ENCODE measurements at places on chromosomes 7 and 10.

DNA sequence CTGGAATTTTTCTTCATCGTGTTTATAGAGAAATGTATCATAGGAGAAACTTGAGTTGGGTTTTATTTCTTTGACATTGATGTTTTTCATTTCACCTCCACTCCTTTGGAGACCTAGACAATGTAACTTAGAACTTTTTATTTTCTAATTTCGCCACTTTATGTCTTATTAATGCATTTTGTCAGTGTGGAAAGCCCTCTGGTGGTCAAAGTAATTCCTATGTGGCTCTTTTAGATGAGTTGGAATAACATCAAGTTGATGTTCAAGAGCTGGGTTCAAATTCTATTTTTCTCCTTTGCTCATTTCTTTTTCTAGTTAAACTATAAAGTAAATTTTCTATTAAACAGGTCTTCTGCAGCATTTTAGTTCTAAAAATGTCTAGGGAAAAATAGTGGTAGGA, 478.6 kb downstream of the LRMDA start:
- DNase-seq, result no peak

GRCh38 chr10:10552948-10553347, 464.7 kb upstream of the CELF2 start:
- no peak for DNase-seq

DNA sequence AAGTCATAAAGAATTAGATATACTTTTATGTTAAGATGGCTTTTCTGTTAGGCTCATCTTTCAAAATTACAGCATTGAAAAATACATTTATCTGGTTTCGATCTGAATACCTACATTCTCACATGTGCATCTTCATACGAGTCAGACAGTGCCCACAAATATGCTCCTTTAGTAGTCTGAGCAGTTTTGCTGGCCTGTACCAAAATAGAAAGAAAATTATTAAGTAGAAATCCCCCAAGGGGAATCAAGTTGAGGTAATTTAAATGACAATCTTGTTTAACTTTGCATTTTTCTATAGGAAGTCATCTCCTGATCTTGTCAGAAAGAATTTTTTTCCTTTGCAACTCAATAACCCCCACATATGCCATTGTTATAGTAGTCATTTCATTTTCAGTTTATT, 287.4 kb upstream of the SEMA3D start:
- DNase-seq, result no peak

GRCh38 chr7:95240921-95241320, 83.4 kb downstream of the PON1 start:
- DNase-seq, result no peak

GRCh38 chr10:104351061-104351702, 2.5 kb upstream of the CFAP58 start:
- DNase-seq, result no peak

DNA sequence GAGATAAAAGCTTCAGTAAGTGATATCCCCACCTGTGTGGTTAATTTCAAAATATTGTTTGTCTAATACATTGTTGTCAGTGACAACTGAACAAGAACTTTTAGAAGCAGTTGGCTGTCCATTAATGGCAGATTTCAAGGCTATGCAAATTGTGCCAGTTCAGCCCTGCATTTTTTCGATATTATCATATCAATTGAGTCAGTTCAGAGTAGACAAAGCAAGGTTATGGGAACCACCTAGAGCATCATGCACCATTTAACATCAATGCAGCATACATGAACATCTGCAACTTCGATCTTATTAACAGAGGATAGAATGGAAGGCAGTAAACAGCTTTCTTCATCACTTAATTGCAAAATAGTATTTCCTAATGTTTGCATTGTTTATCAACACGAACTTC, 180.7 kb upstream of the KAT6B start:
- no peak for DNase-seq

GRCh38 chr10:58968389-58968755, 208.1 kb upstream of the PHYHIPL start:
- DNase-seq, result no peak

- no peak for DNase-seq
These were observed 65.3 kb downstream of the KMT2E start for GRCh38 chr7:105079348-105079747.

DNA sequence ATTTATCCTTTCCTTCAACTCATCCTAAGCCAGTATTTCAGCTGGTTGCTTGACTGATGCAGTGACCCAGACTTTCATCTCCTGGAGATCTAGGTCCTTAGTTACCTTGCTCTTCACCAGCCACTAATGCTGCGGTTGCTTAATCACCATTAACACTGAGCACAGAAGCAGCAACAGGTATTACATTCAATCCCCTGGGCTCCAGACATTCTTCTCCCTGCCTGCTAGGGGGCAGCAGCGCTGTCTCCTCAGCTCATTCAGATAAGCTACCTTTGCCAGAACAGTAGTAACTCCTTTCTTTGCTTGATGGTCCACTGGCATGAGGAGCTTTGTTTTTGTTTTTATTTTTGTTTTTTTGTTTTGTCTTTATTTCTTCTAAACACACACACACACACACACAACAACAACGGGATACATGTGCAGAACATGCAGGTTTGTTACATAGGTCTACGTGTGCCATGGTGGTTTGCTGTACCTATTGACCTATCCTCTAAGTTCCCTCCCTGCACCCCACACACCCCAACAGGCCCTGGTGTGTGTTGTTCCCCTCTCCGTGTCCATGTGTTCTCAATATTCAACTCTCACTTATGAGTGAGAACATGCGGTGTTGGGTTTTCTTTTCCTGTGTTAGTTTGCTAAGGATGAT, 1043.2 kb upstream of the C7orf33 start:
- DNase-seq, result no peak

- no peak for DNase-seq
These were observed 1188.5 kb downstream of the NXPH1 start for GRCh38 chr7:9621927-9622326.
